Pancreas (tissue), 10 donors: ENCODE measurements at places on chromosomes 5 and 9. TPM values are rescaled to one million over a fixed set of nuclear protein-coding genes. Genes with fewer than 3 reads are reported as not detected.

The PTAR1 gene
- polyA plus RNA-seq = 6.2 TPM

The SHOC1 gene
- polyA plus RNA-seq = 0.07 TPM

The SLC6A19 gene
- polyA plus RNA-seq = 3.9 TPM

The DCTN4 gene
- polyA plus RNA-seq = 21.5 TPM

The HAPLN1 gene
- polyA plus RNA-seq = not detected

The FEM1C gene
- polyA plus RNA-seq = 3.2 TPM

The OGN gene
- polyA plus RNA-seq = 1.4 TPM

The KLHL3 gene
- polyA plus RNA-seq = 3.4 TPM

The MEGF9 gene
- 5.4 TPM for polyA plus RNA-seq

The CCL21 gene
- polyA plus RNA-seq = 12.1 TPM

The CDC25C gene
- polyA plus RNA-seq = 0.09 TPM

The CDC42SE2 gene
- 20.5 TPM for polyA plus RNA-seq

The CYLC2 gene
- 0.05 TPM for polyA plus RNA-seq

The C5 gene
- polyA plus RNA-seq = 5.2 TPM

The PCDHB11 gene
- 2.3 TPM for polyA plus RNA-seq
